ELF-1 (cell line): ENCODE measurements at places on chromosomes 4 and X.
A peak's percentile ranks its signal among the peaks of the same experiment; 100 is the strongest.

- DNase-seq: no peak
Measured at GRCh38 chr4:26524011-26524410, 33.7 kb upstream of the CCKAR start.

DNA sequence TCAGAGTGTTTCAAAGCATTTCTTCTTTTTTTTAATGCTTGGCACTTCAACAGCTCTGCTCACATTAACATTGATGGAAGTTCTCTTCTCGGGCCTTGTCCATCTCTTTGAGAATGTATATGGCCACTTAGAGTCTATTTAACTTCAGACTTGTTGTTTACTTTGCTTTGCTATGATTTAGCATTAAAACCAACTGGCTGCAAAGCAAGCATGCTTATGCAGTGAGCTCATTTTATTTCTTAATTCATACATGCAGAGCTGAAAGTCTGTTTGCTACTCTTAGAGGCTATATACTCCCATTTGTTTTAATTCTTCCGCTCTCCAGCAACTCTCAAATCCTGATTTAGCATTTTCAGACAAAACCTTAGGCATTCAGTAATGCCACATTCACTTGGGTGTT lies 107.6 kb upstream of the PACRGL start:
- no peak for DNase-seq

GRCh38 chrX:40207626-40208025 lies 109.9 kb upstream of the BCOR start:
- no peak for DNase-seq

DNA sequence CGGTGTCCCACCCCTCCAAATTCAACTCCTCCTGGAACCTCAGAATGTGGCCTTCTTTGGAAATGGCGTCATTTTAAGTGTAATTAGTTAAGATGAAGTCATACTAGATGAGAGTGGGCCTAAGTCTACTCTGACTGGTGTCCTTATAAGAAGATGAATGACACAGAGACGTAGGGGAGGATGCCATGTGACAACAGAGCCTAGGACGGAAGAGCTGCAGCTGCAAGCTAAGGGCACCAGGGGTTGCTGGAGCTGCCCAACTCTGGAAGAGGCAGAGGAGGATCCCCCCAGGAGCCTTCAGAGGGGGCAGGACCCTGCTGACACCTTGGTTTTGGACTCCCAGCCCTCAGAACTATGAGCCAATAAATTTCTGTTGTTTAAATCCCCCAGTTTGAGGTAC lies 115.1 kb downstream of the STK32B start:
- no peak for DNase-seq

DNA sequence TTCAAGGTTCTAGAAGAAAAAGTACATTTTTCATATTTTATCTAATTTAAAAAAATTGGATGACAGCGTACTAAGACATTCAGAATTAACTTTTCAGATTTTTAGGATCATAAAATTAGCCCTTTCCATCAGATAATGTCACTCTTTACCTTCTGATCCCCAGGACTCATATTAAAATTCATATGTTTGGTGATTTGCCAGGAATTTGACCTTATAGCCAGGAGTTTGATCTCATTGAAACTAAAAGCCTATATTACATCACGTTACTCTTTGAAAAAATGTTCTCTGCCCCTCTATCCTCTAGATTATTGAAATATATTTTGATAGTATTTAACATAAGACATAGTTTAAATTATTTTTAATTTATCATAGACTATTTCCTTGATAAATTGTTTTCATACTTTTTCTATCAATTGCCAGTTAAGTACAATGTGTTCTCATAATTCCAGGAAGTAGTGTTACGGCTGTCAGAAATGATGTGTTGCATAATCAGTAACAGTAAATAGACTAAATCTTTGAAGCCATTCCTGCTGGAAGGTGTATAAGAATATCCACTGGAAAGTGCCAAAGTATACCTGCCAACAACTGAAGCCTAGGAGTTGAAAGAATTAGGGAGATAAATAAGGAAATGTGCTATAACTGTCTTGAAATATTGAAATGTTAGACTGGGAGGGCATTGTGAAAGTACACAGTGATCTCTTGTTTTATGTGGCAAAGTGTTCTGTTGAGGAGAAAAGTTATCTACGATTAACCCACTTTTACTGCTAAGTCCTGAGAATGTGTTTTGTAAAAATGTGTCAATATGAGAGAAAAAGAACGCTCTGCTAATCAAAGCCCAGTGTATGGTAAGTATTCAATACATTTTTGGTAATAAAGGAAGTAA lies 32.9 kb upstream of the PDGFC start:
- no peak for DNase-seq

GRCh38 chr4:48343551-48343950 lies 2.2 kb downstream of the SLAIN2 start:
- DNase-seq: no peak

- no peak for DNase-seq
Measured at GRCh38 chr4:85482010-85482738, 7.2 kb downstream of the ARHGAP24 start.

GRCh38 chrX:71378732-71379131 lies 12.6 kb downstream of the TAF1 start:
- DNase-seq: no peak

- DNase-seq: no peak
Measured at GRCh38 chr4:183554346-183554686, 49.5 kb downstream of the ING2 start.

- no peak for DNase-seq
Measured at GRCh38 chr4:88757067-88757466, 59.4 kb upstream of the NAP1L5 start.

DNA sequence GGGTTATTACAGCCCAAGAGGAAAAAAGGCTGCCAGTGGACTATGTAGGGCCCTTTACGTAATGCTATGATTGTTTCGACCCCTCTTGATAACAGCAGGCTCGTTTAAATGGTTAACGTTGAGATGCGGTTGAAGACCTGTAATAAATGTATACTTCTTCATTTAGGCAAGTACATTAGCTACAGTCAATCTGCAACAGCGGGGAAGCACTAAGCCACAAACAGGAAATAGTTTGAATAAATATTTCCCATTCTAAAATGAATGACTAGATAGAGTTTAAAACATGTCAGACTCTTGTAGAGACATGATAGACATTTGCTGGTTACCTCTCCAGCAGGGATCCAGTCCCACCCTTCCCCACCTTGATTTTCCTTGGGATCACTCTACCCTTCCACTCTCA lies 38.1 kb upstream of the STIM2 start:
- no peak for DNase-seq

GRCh38 chr4:102787096-102787881 lies 26.5 kb upstream of the MANBA start:
- no peak for DNase-seq

DNA sequence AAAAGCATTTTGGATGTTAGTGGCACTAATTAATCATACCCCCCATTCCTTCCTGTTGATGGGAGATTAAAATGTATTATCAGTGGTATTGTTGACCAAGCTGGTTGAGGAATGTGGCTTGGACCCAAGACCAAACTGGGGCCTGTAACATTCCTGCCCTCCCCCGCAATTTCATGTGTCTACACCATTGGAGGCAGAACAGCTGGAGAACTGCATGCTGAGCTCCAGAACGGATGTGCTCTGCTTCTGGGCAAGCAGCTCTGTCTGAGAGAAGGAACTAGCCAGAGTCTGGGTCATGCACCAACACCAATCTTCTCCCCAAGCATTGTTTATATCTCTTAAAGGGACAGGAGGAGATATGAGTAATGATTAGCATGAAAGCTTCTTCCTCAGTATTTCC lies 185.5 kb downstream of the CEP135 start:
- DNase-seq: peak; percentile 11

DNA sequence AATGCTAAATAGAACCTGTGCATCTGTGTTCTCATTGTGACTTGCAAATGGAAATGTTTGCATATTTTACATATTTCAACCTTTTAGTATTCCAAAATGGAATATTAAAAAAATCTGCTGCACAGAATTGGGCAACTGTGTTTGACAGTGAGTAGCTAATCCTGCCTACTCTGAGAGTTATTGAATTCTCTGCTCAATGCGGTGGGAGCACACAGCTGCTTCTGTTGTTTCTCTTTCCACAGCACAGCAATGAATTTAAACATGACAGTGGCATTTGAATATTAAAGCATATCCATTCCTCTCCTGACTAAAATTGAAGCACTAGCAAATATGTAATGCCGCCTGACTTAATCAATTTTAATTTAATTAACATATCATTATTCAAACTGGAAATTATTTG lies 366.6 kb downstream of the GASK1B start:
- DNase-seq: no peak

DNA sequence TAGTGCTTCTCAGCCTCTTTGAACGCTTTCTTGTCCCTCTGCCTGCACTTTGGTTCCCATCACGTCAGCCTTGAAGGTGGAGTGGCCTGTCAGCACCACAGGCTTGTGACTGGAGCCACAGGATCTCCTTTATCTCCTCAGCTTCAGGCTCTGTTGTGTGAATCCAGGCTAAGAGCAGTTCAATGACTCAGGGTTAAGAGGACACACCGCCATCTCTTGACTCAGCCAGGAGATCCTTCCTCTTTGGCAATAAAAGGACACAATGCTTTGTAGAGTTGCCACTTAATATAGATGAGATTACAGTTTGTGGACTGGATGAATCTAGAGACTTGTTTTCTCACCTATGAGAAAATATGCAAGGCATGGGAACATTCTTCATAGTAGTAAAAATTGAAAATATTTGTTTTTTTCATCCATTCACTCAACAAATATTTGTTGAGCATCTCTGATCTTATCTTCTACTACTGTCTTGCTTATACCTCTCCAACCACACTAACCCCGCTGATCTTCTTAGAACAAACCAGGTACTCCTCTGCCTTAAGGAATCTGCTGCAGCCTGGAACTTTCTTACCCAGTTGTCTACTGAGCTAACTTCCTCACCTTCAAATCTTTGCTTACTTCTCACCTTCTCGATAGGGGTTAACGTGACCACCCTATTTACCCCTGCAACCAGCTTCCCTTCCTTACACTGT lies 62.3 kb downstream of the UCHL1 start:
- DNase-seq: peak; percentile 28

DNA sequence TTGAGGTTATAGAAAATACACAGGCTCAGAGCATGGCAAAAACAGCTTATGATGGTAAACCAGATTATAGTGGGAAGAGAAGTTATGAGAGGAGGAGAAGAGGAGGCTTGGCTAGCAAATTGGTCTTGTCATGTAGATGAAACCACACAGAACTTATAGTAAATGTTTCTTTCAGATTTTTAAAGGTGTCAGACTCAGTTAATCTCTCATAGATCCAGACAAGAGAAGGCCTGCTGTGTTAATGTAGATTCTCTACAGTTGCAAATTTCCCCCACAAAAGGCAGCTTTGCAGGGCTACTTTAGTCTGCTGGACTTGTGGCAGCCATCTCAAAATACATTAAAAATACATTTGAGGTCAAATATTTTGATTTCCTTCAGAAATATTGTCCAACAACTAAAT lies 1731.7 kb downstream of the ARAP2 start:
- peak; percentile 1 for DNase-seq

GRCh38 chr4:165425629-165426028 lies 46.8 kb downstream of the CPE start:
- DNase-seq: no peak

- no peak for DNase-seq
Measured at GRCh38 chr4:15027921-15028435, 25.7 kb downstream of the CPEB2 start.

DNA sequence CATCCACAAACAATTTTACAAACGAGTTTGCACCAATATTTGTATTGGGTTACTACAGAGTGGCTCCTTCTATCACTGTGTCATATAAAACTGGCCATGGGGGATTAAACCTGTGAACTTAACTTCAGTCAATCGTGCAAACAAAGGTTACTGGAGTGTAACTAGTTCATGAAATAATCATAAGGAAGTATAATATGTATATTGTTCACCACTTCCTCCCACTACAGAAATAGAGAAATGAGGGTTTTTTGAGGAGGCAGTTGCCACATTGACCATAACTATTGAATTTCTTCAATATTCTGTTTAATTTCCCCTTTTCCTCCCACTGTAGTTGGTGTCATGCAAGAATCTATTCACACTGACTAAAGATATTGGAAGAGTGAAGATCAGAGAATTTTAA lies at the start of gene GPR82:
GPR82 (plus strand) TSS at position 356 of the 400 bp plus-strand sequence. CDS start 2,846 bp downstream, outside the sequence.
- no peak for DNase-seq

DNA sequence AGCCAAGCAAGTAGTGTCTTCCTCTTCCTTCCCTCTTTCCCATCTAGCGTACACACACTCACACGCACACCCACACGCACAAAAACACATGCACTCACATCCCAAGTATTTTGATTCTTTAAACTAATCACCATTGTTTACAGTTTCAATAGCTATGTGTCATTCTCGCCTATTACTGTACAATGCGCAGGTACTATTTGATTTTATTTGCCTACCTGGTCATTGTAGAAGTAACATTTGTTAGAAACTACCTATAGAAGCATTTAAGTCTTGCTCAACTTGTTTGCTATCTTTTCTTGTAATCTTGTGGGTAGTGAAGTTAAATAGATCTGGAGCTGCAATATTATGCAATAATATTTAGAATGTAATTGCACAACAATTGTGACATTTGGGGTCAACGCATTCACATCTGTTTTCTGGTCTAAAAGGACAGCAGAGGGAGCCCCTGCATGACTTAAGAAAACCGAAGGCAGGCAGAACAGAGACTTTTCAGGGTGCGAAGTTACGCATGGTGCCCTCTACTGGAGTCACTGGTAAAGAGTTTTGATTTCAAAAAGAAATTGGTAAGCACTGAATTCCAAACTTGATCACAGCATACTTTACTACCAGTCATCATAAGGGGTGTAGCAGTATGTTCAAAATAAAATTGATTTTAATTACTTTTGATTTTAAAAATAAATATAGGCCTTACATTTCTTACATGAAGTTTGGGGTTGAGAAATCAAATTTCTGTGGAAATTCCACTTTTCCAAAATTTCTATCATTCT lies 503.3 kb upstream of the FAM241A start:
- peak; percentile 72 for DNase-seq

DNA sequence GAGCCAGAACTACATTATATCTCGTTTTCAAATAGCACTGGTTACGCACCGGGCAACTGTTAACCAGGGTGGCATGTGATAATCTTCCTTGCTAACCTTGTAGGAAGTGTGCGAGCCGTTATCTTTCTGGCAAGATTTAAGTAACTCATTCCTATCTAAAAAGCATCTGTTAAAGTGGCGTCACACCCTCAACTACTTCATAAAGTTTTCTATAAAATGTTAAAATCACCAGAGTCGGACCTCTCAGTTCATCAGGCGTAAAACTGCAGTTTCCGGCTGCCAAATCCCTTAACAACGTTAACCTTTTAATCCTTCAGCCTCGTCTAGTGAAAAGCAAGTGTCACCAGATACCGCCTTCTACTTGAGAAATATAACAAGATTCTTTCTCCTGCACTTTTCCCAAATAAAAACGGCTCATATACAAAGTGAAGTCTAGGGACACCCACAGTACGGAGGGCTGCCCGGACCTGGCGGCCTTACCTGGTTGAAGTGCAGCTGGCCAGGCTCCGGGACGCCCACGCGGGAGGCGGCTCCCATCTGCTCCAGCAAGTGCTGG lies 1.2 kb downstream of the SLC39A8 start:
- DNase-seq: no peak
